Activated T-helper 2 cell treated with anti-CD3 and anti-CD28 coated beads, Interferon-gamma antibody, Interleukin-2, Interleukin-4, amounts not matched to agents 10 μg/mL and 5 μg/mL and 100 μg/mL, durations not matched to agents 14 hours and 24 hours and 36 hours (primary cell): ENCODE measurements at places on chromosomes 6 and 20. TPM values are rescaled to one million over a fixed set of nuclear protein-coding genes. Genes with fewer than 3 reads are reported as not detected.

GRCh38 chr20:53739799-53740785 lies 146.5 kb upstream of the ZNF217 start:
- no peaks in the 10 kb centered on the region for H3K36me3 ChIP-seq
- peaks cover 44% of the 10 kb centered on the region for H3K4me1 ChIP-seq
- DNase-seq = no peak
- peak overlapping the region; percentile 96 for H3K27ac ChIP-seq
- H3K4me3 ChIP-seq = peak overlapping the region; percentile 82
- no peaks in the 10 kb centered on the region for H3K27me3 ChIP-seq

DNA sequence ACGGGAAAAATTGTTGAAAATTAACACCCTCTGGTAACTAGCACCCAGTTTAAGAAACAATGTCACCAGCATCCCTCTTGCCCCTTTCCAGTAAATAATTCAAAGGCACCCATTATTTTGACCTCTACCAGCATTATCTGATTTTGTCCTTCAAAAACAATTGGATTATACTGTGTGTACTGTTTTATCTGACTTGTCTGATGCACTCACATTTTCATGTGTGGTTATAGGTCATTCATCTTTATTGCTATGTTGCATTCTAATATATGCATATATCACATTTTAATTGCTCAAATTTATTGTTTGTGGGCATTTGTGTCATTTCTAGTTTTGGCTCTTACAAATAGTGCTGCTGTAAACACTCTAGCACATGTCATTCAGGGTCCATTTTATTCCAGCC lies 260.9 kb upstream of the PRDM1 start:
- no peak overlapping the region for H3K27ac ChIP-seq
- peaks cover 10% of the 10 kb centered on the region for H3K4me1 ChIP-seq
- H3K27me3 ChIP-seq = no peaks in the 10 kb centered on the region
- no peak for DNase-seq
- H3K36me3 ChIP-seq = peaks cover 23% of the 10 kb centered on the region

DNA sequence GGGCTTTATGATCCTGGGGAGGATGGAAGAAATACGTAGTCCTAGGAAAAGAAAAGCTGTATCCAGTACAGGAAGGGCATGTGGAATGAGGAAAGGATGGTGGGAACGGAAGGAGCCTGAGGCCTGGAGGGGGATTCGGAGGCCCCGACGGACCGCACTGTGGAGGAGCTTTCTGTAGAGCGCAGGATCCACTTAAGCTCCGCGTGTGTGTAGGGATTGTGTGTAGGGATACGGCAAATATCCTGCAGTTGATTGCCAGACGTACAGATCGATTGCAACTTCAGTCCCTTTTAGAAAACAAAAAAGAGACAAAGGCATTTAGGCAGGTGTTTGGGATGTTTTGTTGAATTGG lies 32.6 kb upstream of the JAG1 start:
- H3K27me3 ChIP-seq = peaks cover 4% of the 10 kb centered on the region
- H3K36me3 ChIP-seq = no peaks in the 10 kb centered on the region
- H3K4me3 ChIP-seq = no peak overlapping the region
- DNase-seq = no peak
- H3K27ac ChIP-seq = no peak overlapping the region
- H3K4me1 ChIP-seq = no peaks in the 10 kb centered on the region

The TREM2 gene
- not detected in 2 replicates for total RNA-seq

DNA sequence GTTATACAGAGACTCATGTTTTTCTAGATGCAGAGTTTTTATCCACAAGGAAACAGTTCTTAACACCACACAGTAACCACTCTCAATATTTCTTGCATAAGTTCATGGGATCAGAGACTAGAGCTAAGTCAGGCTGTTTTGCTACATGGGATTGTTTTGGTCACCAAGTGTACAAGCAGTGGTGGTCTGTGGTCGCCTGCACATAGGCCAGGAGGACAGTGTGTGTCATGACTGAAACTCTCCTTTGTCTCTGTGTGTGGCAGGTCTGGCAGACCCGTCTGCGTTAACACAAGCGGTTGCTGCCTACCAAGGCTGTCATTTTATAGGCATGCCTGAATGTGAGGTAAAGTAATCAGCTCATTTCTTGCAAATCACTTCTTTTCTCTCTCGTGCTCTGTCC lies 18.9 kb downstream of the WRNIP1 start:
- no peaks in the 10 kb centered on the region for H3K27me3 ChIP-seq
- H3K4me3 ChIP-seq = no peak overlapping the region
- H3K4me1 ChIP-seq = peaks cover 4% of the 10 kb centered on the region

- peak; percentile 25 for DNase-seq
- no peak overlapping the region for H3K27ac ChIP-seq
- H3K27me3 ChIP-seq = peaks cover 57% of the 10 kb centered on the region
- no peak overlapping the region for H3K4me3 ChIP-seq
- H3K4me1 ChIP-seq = peaks cover 44% of the 10 kb centered on the region
Measured at GRCh38 chr6:169803271-169803811, 51.9 kb downstream of the ERMARD start.

The NKX2-4 gene
- not detected in 2 replicates for total RNA-seq

- no peak overlapping the region for H3K4me3 ChIP-seq
- no peak overlapping the region for H3K27ac ChIP-seq
- no peaks in the 10 kb centered on the region for H3K4me1 ChIP-seq
- DNase-seq = no peak
- no peaks in the 10 kb centered on the region for H3K36me3 ChIP-seq
Measured at GRCh38 chr20:9211016-9211760, 142.3 kb downstream of the PLCB4 start.

DNA sequence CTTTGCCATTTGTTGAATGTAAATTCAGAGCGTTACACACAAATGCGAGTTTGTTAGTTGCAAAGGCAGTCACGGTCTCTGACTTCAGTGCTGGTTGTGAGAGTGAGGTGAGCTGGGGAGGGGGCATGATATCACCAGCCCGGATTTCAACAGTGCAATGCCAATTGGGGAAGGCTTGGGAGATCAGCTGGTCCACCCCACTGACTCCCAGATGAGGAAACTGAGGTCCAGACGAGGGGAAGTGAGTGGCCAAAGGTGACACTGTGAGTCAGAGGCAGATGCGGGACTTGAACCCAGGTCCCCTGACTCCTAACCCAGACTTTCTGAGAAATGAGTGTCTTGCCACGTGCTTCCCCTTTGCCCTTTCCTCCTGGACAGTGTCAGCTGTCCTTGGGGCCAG lies 62.1 kb downstream of the CEBPB start:
- H3K27ac ChIP-seq = no peak overlapping the region
- no peak for DNase-seq
- H3K4me3 ChIP-seq = no peak overlapping the region
- H3K36me3 ChIP-seq = no peaks in the 10 kb centered on the region
- H3K4me1 ChIP-seq = no peaks in the 10 kb centered on the region

DNA sequence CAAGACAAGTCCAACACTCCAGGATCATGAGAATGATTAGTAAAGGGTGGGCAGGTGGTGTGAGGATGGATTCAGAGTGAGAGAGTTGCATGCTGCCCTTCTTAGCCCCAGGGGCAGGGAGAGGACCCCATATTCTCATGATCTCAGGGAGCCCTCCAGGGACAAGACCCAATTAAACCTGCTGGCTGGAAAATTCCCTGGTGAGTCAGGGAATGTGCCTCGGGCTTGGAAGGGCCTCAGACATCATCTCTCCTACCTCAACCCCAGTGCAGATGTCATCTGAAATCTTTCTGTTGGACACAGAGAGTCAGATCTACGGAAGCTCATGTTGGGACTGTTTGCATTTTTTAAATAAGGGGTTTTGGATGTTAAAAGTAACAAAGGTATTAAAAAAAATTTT lies 9.2 kb upstream of the SIRPD start:
- peaks cover 19% of the 10 kb centered on the region for H3K36me3 ChIP-seq
- H3K27me3 ChIP-seq = no peaks in the 10 kb centered on the region
- no peak overlapping the region for H3K4me3 ChIP-seq
- H3K27ac ChIP-seq = no peak overlapping the region
- no peak for DNase-seq
